ENCODE measurements at places on chromosomes 1 and 21.
A peak's percentile ranks its signal among the peaks of the same experiment; 100 is the strongest.

- DNase-seq = no peak
These were observed 17.7 kb downstream of the PFKFB2 start for GRCh38 chr1:207070811-207071210.

DNA sequence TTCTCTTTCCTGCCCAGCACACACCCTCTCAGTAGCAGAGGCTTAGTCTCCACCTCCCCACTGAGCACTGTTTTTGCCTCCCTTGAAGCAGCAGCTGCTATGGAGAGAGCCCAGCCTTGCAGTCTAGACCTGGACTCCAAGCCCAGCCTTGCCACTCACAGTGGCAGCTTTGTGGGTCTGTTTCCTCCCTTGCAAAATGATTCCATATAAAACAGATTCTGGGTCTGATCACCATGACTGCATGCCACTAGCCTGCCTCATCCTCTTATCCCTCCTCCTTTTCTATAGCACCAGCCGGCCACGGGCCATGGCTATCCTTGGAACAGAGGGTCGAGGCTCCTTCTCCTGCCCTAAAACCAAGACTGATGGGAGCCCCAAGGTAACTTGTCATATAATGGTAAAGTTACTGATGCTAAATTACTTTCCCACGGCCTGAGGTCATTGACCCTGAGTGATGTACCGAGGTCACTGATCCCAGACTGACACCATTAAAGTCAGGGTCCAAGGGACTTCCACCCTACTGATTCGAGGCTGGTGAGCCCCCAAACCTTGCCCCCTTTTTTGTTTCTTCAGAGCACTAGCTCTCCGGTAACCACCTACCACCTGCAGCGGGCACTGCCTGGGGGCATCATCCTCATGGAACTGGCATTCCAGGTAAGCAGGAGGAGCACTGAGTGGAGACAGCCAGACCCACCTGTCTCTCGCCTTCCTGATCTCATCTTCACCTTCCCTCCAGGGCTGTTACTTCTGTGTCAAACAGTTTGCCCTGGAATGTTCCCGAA is 7.9 kb downstream of the HYI start:
- no peak for DNase-seq

DNA sequence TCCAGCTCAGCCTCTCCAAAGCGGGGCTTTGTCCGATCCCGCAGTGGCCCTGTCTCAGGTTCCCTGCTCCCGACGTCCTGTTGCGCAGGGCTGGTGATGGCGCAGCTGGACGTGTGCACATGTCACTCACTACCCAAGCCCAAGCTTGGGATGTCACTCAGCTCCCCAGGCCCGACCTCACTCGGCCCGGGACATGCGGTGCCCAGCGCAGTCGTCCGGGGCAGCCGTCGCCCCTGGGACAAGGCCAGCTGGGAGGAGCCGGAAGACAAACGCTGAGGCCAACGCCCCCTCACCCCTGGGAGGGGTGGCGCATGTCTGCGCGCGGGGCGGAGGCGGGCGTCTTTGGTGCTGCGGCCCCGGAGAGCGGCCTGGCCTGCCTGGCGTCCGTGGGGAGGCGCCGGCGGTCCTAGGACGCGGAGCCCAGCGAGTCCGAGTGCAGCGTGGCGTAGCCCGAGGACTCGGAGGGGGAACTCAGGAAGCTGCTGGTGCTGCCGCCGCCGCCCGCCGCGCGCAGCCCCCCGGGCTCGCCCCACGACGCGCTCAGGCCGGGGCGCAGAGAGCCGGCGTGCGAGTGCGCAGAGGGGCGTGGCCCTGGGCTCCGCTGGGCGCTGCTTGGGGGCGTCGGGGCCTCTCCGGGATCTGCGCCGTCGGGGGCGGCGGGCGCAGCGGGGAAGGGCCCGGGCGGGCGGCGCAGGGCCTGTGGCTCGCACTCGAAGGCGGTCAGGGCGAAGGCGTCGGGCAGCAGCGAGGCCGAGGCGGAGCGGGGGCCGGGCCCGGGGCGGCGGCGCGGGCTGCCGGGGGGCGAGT is 5.2 kb downstream of the HES3 start:
- DNase-seq = no peak

DNA sequence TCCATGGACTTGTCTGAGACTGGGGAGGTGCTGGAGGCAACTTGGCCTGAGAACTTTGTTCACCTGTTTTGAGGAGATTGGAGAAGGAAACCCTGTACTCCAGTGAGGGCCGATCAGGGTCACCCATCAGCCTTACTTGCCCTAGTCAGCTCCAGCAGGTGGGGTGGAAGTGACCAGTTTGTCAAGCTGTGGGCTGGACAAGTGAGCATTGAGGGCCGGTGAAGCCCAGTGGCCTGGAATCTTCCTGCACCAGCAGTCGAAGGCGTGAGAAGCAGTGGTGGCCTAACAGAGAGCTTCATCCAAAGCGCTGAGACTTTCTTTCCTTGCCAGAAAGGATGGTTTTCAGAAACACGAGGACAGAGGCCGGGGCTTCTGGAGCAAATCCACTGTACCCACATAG is 9.6 kb downstream of the SLC37A1 start:
- DNase-seq = no peak

DNA sequence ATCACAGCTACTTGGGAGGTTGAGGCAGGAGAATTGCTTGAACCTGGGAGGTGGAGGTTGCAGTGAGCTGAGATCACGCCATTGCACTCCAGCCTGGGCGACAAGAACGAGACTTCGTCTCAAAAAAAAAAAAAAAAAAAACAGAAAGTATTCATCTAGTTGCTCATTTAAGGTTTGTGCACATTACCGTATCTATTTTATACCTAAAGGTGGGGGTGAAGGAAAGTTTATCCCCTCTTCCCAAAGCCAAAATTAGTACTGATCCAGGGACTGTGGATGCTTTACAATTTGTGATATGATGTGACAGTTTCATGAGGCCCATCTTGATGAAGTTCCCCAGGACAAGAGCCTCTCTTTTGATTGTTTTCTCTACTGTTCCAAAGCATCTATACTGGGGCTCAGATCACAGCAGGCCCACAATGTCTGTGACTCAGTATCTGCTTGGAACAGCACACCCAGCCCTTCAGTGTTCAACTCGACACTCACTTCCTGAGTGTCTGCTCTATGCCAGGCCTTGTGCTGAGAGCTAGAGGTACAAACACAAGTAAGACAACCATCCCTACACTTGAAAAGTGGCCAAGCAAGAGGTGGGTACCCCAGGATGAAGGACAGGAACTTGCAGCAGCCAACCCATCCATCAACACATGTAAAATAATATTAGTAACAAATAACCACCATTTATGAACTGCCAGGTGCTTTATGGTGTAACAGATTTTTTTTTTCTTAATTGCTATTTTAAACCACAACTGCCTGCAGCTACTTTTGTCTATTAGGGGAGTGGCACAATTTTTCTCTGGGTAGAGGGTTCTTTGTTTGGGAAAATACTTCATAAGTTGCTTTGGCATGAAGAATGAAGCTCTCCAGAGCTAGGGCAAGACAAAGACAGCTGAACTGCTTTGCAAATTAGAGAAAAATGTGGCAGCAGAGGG is 29.0 kb upstream of the KHDRBS1 start:
- peak; percentile 43 for DNase-seq

DNA sequence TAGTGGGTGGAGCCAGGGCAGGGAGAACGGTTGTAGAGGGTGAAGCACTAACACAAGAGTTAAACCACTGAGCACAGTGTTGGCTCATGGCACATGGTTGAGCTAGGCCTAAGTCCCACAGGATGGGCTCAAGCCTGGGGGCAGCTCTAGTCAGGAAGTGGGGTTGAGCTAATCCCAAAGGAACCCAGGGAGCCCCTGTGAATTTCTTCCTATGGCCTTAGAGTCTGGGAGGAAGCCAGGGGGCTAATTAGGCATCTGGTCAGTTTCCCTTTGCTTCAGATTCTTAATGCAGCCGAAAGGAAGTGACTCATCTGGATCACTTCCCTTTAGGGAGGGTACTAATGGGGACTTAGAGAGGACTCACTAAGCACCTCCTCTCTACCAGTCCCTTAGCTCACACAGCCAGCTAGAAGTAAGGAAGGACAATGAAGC is 10.1 kb downstream of the CFAP45 start:
- DNase-seq = peak; percentile 86

DNA sequence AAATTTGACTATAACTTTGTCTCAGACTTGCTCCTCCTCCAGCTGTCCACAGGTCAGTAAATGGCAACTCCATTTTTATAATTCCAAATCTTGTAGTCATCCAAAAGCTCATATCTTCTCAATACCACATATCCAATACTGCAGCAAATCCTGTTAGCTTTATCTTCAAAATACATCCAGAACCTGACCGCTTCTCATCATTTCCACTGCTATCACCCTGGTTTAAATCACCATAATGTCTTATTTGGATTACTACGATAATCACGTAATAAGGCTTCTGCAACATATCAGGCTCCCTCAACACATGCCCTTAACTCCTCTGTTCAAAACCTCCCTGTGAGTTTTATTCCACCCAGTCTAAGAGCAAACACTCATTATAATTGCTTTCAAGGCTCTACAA is 34.5 kb downstream of the ERO1B start:
- no peak for DNase-seq

- DNase-seq = no peak
These were observed 59.0 kb downstream of the UBE2T start for GRCh38 chr1:202282596-202283283.

DNA sequence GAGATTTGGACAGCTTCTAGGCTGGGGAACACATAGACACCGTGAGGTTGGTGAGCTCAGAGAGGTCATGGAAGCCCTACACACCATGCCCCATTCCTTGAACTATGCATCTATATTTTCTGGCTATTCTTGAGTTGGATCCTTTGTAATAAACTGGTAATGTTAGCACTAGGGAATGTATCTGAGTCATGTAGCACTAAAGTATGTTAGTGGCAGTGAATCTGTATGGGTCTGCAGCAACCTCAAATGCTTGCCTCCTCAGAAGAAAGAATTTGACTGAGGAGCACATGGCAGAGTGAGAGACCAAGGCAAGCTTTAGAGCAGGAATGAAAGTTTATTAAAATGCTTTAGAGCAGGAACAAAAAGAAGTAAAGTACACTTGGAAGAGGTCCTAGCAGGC is 43.7 kb upstream of the LRRC7 start:
- no peak for DNase-seq

- no peak for DNase-seq
These were observed 161.3 kb upstream of the SGIP1 start for GRCh38 chr1:66372522-66373101.

- peak; percentile 37 for DNase-seq
These were observed 165.8 kb upstream of the C1orf105 start for GRCh38 chr1:172254521-172255222.

GRCh38 chr1:21575351-21575942 is 66.2 kb downstream of the ALPL start:
- DNase-seq = no peak

DNA sequence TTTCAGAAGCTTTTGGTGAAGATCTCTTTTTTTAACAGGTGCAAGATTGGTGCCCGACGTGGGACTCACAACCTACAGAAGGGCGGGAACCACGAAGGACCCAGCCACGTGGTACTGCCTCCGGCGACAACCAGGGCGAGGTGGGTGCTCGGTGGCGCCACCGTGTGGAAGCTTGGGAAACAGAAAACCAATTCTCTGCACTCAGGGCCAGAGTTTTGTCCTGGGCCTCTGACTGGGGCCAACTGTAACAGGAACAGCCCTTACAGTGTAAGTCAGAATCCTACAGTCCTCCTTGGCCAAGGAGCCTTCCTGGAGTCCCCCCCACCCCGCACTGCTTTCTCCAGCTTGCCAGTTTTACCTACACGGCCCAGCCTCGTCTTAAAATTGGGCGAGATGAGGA is 11.6 kb upstream of the S100A7A start:
- peak; percentile 49 for DNase-seq

DNA sequence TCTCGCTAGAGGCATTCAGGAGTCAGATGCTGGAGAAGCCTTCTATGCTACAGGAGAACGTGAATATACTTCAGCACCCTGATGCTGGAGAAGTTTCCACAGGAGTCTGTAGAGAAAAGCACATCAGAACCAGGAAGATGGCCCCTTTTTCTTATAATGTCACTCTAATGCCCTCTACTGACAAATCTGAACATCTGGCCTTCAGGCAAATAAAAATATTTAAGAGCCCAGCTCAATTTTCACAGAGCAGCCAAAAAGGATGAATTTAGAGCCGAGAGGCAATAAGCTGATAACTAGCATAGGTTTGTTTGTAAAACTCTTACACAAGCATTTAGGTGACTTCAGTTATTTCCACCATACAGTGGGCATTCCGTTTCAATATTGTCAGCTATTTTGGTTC is 3.8 kb upstream of the RRP15 start:
- DNase-seq = peak; percentile 35

DNA sequence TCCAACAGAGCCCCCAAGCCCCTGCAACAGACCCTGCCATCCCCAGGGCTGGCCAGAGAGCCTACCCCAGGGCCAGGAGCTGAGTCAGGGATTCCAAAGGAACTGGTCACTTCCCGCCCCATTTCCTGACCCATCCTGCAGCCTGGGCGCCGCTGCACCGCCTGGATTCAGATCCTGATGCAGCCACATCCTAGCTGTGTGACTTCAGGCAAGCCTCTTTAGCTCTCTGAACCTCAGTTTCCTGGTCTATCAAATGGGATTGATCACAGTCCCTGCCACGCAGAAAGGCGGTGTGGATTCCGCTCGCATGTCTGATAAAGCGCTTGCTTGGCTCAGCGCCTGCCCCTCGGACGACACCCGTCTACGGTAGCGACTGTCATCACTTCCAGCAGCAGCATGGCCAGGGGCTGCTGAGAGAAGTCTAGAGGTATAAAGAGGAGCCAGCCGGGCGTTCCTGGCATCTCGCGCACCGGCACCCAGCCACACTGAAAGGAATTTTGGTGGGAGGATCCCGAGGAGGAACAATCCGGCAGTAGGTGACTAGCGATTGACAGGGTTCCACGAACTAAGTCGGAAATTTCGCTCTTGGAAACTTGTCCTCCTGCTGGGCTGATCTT is 10.1 kb downstream of the EPHA2 start:
- no peak for DNase-seq

DNA sequence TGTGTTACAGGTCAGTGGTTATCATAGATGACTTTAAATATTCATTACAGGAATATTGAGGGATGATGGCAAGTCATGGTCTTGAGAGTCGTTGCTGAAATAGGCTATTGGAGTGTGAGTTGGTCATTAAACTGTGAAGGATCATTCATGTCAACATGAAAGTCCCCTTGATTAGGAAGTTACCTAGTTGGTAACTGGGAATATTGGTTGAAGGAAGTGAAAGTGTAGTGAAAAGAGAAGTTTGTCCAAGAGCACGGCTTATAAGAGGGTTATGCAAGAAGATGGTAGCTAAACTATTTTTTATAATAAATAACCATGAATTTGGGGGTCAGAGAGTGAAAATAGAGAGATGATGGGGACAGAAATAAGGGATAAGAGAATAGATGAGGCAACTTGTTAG is 16.9 kb downstream of the CRB1 start:
- no peak for DNase-seq

- DNase-seq = no peak
These were observed 208.1 kb upstream of the VAMP3 start for GRCh38 chr1:7562729-7563605.
